ENCODE measurements at places on chromosomes 1 and 21.

- DNase-seq: no peak
Observed at GRCh38 chr1:236864996-236865817, 70.1 kb downstream of the MTR start.

DNA sequence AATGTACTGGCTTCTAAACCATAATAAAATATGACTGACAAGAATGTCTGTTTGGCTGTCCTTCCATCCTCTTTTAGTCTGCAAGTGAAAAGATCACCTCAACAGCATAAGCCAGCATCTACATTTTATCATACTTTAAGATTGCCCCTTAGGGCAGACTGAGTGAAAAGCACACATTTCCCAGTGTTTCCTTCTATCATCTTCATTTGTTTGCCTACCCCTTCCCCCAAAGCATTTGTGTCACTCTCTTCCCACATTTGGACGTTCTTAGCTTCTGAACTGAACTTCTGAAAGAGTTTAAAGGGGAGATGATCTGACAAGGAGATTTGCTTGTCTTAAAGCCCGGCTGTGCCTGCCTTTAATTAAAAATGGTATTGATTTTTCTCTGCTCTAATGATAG is 322.2 kb downstream of the SPATA17 start:
- no peak for DNase-seq

- peak; percentile 75 for DNase-seq
Observed at GRCh38 chr1:116738673-116739370, 15.4 kb upstream of the CD2 start.

DNA sequence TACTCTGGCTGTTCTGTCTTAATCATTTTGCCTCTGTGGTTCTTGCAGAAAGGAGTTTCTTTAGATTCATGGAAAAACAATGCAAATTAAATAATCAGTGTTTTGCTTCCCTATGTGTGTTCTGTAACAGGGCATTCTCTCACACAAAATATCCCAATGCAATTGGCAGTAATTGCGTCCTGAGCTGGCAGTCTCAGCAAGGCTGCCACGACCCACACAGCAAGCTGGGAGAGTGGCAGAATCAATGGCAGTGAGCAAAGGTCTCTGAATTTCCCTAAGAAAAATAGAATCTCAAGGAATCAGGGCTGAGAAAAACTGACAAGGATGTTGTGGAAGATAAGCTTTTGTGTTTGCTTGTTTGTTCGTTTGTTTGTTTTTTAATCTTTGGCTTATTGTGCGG is 198.1 kb upstream of the ST6GALNAC5 start:
- DNase-seq: no peak

- peak; percentile 60 for DNase-seq
Observed at GRCh38 chr1:235649368-235650163, at the start of gene GNG4. GNG4 (minus strand) TSS chr1:235649784; CDS start chr1:235583838, 65,946 bp downstream.

DNA sequence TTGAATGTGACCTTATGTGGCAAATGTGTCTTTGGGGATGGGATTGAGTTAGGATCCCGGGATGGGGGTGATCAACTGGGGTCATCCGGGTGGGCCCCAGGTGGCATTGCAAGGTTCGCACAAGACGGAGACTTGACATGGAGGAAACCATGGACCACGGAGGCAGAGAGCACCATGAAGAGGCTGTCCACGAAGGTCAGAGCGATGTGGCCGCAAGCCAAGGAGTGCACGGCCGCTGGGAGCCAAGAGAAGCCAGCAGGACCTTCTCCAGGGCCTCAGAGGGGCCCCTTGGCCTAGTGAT is 22.3 kb upstream of the COL18A1 start:
- DNase-seq: no peak

GRCh38 chr1:33456502-33456886 is 16.0 kb upstream of the ZSCAN20 start:
- DNase-seq: no peak

GRCh38 chr1:65894738-65895605 is 102.3 kb downstream of the PDE4B start:
- no peak for DNase-seq

GRCh38 chr1:29513357-29513756 is 277.0 kb downstream of the PTPRU start:
- DNase-seq: peak; percentile 36

Measured in common myeloid progenitor, CD34-positive (primary cell).